ENCODE measurements at places on chromosomes 7 and 10. TPM values are rescaled to one million over a fixed set of nuclear protein-coding genes. Genes with fewer than 3 reads are reported as not detected.

PRSS2 gene
- polyA plus RNA-seq = 1.4 TPM

DNA sequence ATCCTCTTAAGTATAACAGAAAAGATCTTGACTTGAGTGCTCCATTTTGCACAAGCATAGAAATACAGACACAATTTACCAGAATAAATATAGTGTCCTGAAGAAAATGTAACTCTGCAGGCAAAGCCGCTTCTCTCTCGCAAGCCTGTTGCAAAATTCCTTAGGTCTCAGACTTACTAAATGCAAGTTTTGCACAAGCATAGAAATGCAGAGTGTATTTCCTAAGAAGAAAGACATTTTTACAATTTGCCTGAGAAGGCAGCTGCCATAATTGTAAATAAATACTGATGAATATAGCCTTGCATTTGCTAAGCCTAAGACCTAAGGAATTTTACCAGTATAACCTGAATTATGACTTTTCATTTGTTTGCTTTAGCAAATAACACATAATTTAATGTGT lies 67.1 kb downstream of the AGMO start:
- no peak overlapping the region for H3K4me3 ChIP-seq
- no peaks in the 10 kb centered on the region for H3K27me3 ChIP-seq
- no peak overlapping the region for H3K27ac ChIP-seq
- H3K36me3 ChIP-seq = no peaks in the 10 kb centered on the region
- DNase-seq = no peak

DNA sequence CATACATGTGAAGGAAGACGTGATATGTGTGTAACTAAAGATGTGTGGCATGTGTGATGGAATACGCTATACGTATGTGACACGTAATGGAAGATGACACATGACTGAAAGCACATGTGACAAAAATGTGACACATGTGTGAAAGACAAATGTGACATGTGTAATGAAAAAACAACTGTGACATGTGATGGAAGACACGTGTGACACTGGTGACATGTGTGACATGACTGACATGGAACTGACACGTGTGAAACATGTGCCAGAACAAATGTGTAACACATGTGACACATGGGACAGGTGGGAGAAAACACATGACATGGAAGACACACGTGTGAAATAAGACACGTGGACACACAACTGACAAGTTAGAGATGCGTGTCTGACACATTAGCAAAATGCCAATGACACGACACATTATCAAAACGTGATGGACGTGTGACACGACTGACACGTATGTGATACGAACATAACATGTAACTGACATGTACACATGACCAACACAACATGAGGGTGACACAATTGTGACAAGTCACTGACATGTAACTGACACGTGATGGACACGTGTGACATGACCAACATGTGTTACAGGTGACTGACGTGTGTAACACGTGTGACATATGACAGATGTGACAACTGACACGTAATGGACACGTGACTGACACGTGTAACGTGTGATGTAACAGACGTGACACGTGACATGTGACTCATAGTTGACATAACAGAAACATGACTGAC lies 24.4 kb downstream of the CRPPA start:
- H3K27ac ChIP-seq = no peak overlapping the region
- H3K4me1 ChIP-seq = no peaks in the 10 kb centered on the region
- H3K36me3 ChIP-seq = peaks cover 60% of the 10 kb centered on the region
- no peak for DNase-seq
- H3K4me3 ChIP-seq = no peak overlapping the region

SLC26A3 gene
- not detected for polyA plus RNA-seq

GRCh38 chr10:101226491-101227428 lies 2.5 kb downstream of the LBX1 start:
- H3K4me3 ChIP-seq = no peak overlapping the region
- H3K27me3 ChIP-seq = peaks cover 40% of the 10 kb centered on the region
- H3K4me1 ChIP-seq = no peaks in the 10 kb centered on the region
- no peak overlapping the region for H3K27ac ChIP-seq
- no peaks in the 10 kb centered on the region for H3K36me3 ChIP-seq

DNA sequence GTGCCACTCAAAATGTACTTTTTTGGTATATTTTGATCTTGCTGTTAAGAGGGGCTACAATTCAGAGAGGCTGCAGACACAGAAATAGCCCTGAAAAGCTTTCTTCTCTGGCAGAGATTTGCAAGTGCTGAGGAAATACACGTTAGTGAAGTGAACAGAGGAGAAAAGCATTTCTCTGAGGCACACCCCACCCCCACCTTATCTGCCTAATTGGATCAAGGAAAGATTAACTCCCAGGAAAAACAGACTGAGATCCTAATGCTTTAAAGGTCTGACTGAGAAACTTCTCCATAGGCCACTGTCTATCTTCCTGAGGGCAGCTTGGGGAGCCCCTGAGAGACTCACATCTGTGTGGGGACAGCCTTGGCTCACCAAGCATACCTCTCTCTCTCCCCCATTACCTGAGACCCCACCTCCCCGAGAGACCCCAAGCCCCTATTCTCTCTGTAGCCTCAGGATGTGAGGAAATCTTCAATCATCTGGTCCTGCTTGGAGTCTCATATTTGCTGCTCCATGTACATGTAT lies 14.8 kb upstream of the AKR1C3 start:
- H3K27me3 ChIP-seq = no peaks in the 10 kb centered on the region
- H3K4me1 ChIP-seq = peaks cover 25% of the 10 kb centered on the region
- peak overlapping the region; percentile 69 for H3K27ac ChIP-seq
- H3K4me3 ChIP-seq = no peak overlapping the region
- H3K36me3 ChIP-seq = no peaks in the 10 kb centered on the region

TAF5 gene
- polyA plus RNA-seq = 8.2 TPM

DNA sequence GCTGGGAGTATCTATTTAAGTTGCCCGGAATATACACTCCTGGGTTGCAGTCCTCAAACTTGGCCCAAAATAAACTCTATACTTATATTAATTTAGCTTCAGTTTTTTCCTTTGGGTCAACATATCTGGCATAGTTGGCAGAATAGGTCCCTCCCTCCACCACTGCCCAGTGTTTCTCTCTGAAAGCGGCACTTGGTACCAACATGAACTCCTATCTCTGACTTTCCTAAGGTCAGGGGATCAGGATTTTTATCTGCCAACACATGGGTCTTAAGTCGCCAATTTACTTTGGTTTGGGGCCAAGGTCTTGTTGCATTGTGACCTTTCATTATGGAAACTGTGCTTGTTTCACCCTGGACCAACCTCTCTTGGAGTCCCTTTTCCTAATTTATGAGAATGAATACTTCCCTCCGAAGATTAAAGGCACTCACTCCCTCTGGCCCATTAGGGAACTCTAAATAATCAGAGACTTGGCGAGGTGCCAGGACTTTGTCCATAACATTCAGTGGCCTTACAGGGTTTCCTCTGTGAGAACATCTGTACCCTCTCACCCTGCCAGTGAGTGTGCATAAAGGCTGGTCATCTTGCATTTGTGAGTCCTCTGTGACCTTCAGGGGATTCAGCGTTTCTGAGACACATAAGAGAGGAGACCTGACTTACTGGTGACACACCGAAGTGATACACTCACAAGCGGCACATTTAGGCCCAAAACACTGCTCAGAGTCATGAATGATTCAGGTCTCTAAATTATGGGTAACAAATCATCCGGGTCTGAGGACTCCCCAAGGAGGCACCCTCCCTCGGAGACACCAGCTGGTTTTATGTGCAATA lies 19.7 kb upstream of the FKBP9 start:
- H3K27ac ChIP-seq = no peak overlapping the region
- H3K36me3 ChIP-seq = peaks cover 30% of the 10 kb centered on the region
- H3K27me3 ChIP-seq = no peaks in the 10 kb centered on the region
- no peak overlapping the region for H3K4me3 ChIP-seq
